ENCODE measurements at places on chromosomes 1 and 21.

- DNase-seq: no peak
These were observed 12.8 kb upstream of the IFI44L start for GRCh38 chr1:78607334-78607927.

- DNase-seq: peak; percentile 33
These were observed 11.0 kb downstream of the GSTM5 start for GRCh38 chr1:109722908-109723691.

DNA sequence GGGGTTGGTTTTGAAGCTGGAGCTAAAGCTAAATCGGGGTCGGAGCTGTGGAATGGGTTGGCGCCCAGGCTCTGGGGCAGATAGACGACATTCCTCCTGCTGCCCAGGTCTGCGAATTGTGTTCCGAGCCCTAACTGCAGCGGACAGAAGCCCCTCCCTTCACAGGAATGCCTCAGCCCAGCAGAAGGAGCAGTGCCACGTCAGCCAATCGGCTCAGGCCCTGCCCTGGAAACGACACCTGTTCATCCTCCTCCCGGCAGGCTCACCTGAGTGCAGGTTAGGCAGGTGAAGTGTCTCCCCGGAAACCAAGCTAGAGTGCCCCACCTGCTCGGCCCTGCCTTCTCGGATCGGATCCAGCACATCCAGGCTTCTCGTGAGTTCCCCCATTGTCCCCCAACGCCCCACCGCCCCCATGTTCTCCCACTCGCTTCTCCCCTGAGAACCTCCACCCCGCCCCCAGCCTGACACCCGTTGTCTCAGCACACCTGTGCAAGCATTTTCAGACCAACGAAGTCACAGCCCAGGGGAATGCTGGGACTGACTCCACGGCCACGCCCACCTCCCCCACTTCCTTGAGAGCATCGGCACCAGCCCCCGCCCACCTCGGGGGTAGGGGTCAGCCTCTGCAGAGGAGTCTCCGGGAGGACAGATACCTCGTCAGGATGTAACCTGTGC, 775 bp downstream of the TMEM125 start:
- DNase-seq: no peak

DNA sequence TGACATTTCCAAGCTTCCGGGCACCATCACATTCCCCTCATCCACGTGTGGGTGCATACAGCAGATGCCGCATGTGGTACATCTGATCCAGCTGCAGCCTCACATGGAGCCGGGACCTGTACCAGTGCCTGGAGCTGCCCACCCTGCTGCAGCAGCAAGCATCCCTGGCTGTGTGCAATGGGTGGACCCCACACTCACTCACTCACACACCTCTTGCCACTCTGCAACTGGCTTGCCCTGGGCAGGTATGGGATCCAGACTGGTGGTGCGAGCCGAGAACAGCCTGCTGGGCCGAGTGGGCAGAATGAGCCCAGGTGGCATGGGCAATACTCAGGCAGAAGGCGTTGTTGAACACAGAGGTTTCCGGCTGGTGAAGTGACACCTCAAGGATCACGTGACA, 75.0 kb downstream of the DPYD start:
- no peak for DNase-seq

- DNase-seq: no peak
These were observed 81.8 kb downstream of the OLFML2B start for GRCh38 chr1:161941726-161942436.

- peak; percentile 41 for DNase-seq
These were observed 618 bp downstream of the HNRNPR start for GRCh38 chr1:23343221-23344110.

DNA sequence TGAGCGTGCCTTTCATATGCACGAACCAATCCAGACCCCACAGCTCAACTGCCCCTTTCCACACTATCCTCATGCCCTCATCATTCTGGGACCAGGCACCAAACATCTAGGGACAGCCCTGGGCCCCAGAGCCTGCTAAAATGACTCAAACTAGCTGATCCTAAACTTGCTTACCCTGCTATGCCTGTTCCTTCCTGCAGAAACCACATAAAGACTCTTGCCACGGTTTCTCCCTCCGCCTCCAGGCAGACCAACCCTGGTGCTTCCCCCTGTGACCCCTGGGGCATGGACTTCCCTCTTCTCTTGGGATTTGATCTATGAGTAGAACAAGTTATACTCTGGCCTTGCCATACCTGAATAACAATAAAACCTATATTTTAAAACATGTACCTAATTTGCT, 138.0 kb upstream of the CD34 start:
- no peak for DNase-seq

DNA sequence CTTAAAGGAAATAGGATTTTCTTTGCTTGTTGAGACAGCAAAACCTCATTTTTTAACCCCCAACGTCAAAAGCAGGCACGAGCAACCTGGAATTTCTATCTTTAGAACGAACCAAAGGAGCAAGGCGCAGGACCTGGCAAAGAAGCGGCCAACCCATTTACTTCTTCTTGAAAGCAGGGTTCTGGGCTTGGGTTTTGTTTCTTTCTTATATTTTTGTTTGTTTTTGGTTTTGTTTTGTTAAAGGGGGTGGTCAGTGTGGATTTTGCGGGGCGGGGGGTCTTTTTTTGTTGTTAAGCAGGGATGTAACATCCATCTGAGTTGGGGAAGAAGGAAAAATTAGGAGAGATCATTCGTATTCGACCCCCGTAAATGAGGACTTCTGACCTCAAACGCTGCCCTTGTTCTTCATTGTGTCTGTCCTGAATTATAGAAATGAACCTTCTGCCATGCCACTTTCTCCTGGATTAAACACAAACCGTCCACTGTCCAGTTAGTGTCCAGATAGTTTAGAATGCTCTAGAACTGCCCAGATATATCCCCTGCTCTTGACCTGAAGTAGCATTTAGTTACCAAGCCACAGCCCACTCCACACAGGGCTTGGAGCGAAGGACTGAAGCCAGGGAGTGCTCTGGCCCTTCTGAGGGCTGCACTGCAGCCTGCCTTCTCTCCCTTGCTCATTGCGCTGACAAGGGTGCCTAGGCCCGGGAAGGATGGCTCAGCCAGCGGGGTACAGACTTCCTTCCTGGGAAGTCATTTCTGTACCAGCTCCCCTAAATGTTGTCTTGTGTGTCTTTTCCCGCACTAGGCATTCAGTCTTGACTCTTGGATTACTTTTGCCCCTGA, 909 bp upstream of the APP start:
- no peak for DNase-seq

DNA sequence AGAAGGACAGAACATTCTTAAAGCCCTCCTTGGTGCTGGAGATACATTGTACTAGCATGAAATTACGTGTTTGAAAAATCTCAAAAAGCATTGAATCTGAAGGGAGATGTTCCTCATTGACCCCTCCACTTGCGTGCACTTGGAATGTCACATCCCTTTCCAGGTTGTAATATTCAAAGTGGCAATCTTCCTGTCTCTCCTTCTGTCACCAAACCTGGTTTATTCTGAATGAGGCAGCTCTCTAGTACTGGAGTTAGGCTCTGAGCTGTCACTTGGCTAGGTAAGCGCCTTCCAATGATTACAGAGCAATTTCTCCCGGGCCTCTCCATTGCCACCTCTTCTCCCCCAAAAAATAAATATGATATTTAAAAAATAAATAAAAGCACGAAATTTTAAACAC, 855 bp downstream of the DSCAM start:
- no peak for DNase-seq

DNA sequence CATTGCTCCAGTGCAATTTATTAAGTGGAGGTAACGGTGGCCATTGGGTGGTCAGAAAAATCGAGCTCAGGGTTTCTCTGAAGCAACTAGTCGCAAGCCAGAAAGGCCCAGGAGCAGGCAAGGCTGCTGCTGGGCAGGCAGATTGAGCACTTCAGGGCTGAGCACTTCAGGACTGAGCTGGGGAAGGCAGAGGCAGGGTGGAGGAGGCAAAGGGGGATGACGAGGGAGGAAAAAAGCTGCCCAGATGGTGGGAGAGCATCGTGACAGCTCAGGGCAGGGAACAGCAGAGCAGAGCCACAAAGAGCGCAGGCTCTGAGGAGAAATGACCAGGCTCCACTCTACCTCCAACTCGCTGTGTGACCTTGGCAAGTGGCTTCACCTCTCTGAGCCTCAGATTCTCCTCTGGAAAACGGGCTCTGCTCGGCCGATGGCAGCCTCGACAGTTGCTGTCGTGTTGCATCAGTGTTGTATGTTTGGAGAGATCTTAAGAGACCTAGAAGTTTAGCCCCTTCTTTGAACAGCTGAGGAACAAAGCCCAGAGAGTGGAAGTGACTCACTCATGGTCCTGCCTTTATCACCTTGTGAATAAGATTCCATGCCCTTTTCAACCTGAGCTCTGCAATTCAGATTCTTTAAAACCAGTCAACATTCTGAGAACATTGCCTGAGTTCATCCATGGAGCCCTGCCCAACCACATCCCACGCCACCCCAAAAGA, 141.4 kb downstream of the SYF2 start:
- DNase-seq: no peak

DNA sequence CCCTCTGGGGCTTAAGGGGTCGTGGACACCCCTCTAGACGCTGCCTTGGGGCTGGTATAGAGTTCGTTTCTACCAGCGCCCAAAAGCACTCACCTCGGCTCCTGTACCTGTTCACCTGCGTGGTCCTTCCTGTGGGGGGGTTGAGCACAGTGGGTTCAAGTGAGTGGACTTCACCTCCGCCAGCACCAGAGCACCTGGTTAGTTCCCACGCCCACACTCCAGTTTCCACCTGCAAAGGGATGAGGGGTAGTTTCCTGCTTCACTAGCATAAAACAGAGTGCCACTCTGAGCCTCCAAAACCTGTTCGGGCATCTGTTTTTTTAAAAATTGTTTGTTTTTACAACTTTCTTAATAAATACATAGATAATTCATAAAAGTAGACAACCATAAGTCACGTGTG, 64.5 kb upstream of the SIPA1L2 start:
- no peak for DNase-seq

GRCh38 chr21:34679051-34679450, 10.3 kb downstream of the CLIC6 start:
- no peak for DNase-seq
